ENCODE measurements at places on chromosomes 3 and 15.

- DNase-seq, result no peak
Measured at GRCh38 chr3:127263586-127264231, 24.1 kb downstream of the PRR20G start.

- no peak for DNase-seq
Measured at GRCh38 chr15:74843891-74844299, 939 bp upstream of the ULK3 start.

DNA sequence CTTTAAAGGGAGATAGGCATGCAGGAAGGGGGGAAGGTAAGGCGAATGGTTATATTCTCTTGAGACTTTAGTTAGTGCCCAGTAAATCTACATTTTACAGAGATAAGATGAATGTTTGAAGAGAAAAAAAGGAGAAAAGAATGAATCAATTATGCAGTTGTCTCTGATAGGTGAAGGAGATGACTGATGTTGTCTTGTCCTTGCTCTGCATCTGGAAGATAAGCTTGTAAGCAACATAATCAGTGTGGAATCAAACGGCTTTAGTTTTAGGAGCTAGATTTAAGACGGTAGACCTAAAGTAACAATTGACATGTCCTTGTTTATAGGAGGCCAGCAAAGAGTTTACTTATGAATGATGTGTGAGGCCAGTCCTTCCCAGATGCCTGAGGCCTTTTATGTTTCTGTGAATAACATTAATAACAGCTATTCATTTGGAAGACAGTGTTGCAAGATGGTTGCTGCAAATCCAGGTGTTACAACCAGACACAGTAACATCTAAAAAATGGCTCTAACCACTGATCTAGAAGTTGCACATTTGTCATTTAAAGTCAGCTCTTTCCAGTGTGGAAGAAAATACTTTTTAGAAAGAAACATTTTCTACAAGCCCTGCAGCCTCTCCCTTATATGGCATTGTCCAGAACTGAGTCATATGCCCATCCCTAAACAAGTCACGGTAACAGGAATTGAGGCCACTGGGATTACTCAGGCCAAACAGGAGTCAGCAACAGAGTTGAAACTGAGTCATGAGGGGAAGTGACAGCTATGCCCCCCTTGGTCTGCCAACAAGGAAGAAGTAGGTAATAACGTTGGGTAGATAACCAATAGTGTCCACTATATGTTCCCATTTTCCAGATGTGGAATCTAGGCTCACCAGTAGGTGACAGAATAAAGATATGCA lies 77.5 kb upstream of the FBN1 start:
- DNase-seq, result peak; percentile 65

DNA sequence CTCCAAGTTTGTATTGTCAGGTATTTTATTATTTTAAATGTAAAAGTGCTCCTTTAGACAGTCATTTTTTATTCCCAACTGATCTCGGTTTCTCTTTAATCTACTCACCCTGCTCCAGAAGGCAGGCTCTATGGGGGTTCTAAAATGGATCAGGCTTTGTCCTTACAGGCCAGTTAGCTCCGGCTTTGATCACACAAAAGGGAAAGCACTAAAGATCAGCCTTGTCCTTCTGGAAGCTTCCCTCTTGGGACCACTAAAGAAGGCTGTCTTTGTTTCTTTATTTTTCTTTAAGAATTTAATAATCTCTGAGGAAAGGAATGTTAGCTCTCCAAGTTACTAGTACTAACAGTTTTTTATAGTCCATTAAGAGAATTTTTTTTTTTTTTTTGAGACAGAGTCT lies 560.5 kb upstream of the ZNF717 start:
- DNase-seq, result no peak

DNA sequence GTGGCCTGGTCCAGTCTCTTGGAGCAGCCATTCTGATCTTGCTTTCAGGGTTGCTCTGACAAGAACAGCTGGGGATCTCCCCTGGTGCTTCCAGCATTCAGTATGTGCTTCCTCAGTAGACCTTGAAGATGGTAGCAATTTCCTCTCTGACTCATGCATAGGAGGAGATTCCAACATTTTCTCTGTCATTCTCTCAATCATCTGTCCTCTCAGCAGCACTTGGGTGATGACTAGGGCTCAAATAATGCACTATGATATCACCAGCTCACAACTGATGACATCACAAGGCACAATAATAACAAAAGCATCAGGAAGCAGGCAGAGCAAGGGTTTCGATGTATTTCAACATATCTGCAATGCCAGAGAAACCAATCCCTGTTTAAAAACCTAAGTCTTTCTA lies 52.7 kb downstream of the NFKBIZ start:
- DNase-seq, result peak; percentile 82

DNA sequence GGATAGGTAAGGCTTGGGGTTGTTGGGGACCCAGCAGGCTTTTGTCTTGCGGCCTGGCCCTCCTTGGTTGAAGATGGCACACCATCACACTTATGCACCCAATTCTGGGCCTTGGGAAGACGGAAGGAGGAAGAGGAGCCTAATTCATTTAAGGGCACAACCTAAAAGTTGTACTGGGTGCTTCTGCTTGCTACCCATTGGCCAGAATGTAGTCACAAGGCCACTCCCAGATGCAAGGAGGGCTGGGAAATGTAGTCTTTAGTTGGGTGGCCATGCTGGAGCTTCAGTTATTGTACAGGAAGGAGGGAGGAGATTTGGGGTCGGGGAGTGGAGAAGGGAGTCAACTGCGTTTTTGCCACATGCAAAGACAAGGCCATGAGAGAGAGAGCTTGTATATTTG lies 109.2 kb downstream of the TMEM266 start:
- DNase-seq, result no peak

GRCh38 chr3:67642734-67643133 lies 11.7 kb downstream of the SUCLG2 start:
- no peak for DNase-seq

GRCh38 chr3:48591436-48591835 lies 3.7 kb downstream of the COL7A1 start:
- no peak for DNase-seq

DNA sequence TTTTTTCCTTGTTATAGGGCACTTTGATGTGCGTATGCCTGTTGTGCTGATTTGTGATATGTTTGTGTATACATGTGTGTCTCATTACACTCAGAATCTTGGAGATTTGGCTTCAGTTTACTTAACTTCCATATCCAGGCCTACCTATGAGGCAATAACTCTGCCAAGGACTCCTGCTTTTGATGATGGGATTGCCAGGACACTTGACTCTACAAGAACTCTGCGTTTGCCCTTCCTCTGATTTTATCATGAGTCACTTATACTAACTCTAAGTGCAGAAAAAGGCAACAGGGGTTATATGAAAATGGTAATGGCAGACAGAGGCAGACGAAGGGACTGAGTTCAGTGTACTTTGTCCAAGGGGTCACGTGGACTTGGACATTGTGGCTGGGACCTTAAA lies 33.6 kb downstream of the MCTP2 start:
- DNase-seq, result no peak

DNA sequence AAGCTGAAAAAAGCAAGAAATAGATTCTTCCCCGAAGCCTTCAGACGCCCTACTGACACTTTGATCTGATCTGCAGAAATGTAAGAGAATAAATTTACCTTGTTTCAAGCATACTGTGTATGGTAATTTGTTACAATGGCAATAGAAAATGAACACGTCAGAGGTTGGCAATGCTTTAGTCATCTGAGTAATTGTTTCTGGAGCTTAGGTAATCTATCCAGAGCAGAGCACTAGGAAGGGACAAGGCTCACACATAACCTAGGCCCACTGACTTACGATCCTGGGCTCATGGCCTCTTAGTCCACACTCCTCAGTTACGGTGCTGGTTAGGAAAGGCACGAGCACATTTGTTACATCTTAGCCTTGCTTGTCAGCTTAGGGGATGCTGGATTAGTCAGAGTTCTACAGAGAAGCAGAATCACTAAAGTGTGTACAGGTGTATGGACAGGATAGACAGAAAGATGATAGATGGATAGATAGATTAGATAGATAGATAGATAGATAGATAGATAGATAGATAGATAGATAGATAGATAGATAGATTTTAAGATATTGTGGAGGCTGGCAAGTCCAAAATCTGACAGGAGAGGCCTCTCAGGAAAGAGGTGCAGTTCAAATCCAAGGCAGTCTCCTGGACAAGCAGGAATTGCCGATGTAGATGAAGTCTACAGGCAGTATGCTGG lies 46.8 kb upstream of the TBC1D23 start:
- DNase-seq, result peak; percentile 14

DNA sequence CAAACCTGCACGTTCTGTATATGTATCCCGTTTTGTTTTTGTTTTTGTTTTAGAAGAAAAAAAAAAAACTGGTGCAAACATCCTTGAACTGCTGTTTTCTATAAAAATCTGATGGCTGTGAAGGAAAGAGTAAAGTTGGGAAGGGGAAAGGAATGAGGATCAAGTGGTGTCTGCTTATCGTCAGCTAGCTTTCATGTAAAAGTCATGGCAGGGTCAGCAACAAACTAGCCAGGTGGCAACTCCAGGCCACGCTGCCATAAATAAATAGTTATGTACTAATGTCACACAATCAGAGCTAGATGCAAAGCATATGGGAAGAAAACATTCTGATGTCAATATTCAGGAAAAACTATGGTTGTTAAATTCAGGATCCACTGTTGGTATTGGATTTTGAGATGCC lies 2.3 kb upstream of the CDIN1 start:
- no peak for DNase-seq

GRCh38 chr3:15630646-15631350 lies 29.3 kb downstream of the BTD start:
- peak; percentile 70 for DNase-seq

Data from fibroblast of gingiva (primary cell).